Right lobe of liver (tissue), 6 donors: ENCODE measurements at places on chromosomes 7 and 10.

- H3K4me1 ChIP-seq, result no peaks in the 10 kb centered on the region
- H3K27ac ChIP-seq, result no peak overlapping the region
- H3K27me3 ChIP-seq, result no peaks in the 10 kb centered on the region
- no peak overlapping the region for H3K4me3 ChIP-seq
These were observed 5.1 kb downstream of the ITPRIP start for GRCh38 chr10:104333032-104333727.

- no peaks in the 10 kb centered on the region for H3K4me1 ChIP-seq
- H3K36me3 ChIP-seq, result no peaks in the 10 kb centered on the region
- H3K4me3 ChIP-seq, result no peak within 1 kb of the TSS
- no peaks in the 10 kb centered on the region for H3K27me3 ChIP-seq
- H3K27ac ChIP-seq, result no peak within 1 kb of the TSS
These were observed at the start of gene ZNF365 for GRCh38 chr10:62373995-62374861. TSS of gene ZNF365 (plus strand) at chr10:62374369. CDS start at chr10:62376194, 1,825 bp downstream.

DNA sequence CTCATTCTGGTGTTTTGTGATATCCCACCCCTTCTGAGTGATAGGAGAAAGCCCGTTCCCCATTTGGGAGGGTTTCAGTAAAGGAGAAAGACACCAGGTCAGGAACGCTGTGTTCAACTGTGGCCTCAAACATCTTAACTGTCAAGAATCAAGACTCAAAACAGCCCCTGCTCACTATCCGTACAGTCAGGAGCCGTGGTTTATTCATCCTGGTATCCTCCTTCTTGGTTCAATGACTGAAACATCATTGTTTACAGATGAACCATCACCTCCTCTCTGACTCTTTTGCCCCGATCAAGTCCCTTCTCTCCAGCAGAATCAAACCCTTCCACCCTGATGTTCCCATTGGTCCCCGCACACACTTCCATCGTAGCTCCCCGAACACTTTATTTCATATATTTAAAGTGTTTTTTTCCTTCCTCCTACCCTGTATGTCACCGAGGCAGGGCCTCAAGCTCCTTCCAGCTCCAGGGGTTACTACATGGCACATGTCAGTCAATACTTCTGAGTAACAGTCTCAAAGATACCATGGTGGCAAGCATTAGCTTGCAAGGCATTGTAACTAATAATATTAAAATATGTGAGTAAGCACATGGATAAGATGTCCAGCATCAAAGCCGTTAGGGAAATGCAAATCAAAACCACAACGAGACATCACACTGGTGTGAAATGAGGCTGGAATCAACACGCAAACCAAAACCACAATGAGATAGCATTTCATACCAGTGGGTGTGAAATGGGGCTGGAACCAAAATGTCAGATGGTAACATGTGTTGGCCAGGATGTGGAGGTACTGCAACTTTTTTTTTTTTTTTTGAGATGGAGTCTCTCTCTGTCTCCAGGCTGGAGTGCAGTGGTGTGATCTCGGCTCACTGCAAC is 124.7 kb upstream of the C1QL3 start:
- H3K4me1 ChIP-seq, result no peaks in the 10 kb centered on the region
- H3K27ac ChIP-seq, result no peak overlapping the region
- H3K27me3 ChIP-seq, result no peaks in the 10 kb centered on the region
- DNase-seq, result no peak
- no peak overlapping the region for H3K4me3 ChIP-seq
- no peaks in the 10 kb centered on the region for H3K36me3 ChIP-seq

DNA sequence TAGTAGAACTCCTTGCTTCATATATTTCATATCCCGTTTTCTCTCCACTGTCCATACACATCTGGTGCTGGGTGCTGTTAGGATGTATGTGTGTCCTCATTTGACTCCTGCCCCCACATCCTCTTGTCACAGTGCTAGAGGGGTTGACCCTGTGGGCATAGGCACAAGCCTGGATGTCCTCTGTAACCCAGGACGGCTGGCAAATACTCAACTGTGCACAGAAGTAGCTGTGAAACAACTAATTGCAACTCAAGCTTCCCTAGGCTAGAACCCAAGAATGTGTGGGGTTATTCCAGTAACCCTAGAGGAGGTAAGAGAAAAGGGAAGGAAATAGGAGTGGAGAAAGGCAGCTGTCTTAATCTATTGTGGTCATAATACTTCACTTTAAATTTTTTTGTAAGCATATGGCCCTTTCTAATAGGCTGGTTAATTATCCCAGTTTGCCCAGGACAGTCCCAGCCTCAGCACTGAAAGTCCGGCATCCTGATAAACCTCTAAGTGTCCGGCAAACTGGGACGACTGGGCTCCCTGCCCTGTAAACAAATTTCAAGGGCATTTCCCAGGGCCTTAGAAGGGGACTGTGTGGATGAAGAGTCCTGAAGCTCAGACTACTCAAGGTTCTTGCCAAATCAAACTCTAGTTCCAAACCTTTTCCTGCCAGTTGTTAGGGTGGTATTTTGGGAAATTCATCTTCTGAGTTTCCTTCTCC is 283.2 kb upstream of the CELF2 start:
- no peaks in the 10 kb centered on the region for H3K27me3 ChIP-seq
- no peak overlapping the region for H3K27ac ChIP-seq
- H3K4me1 ChIP-seq, result no peaks in the 10 kb centered on the region
- DNase-seq, result no peak
- H3K36me3 ChIP-seq, result no peaks in the 10 kb centered on the region

- H3K27me3 ChIP-seq, result no peaks in the 10 kb centered on the region
- no peak overlapping the region for H3K4me3 ChIP-seq
- no peak overlapping the region for H3K27ac ChIP-seq
- no peaks in the 10 kb centered on the region for H3K36me3 ChIP-seq
- no peaks in the 10 kb centered on the region for H3K4me1 ChIP-seq
These were observed 19.8 kb downstream of the RGR start for GRCh38 chr10:84264611-84265141.

- no peaks in the 10 kb centered on the region for H3K36me3 ChIP-seq
- no peak overlapping the region for H3K4me3 ChIP-seq
- H3K27me3 ChIP-seq, result no peaks in the 10 kb centered on the region
These were observed 222.9 kb upstream of the KMT2E start for GRCh38 chr7:104791080-104791479.

DNA sequence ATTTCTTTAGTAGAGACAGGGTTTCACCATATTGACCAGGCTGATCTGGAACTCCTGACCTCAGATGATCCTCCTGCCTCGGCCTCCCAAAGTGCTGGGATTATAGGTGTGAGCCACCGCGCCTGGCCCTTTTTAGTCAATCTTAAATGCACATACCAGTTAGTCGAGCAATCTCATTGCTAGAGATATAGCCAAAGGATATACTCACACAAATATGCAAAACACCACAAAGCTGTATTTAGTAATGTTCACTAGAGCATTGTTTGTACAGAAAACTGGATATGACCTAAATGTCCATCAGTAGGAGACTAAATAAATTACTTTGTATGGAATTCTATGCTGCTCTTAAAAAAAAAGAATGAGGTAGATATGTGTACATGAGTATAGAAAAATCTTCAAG is 24.5 kb upstream of the IL6 start:
- H3K4me1 ChIP-seq, result no peaks in the 10 kb centered on the region
- no peak overlapping the region for H3K4me3 ChIP-seq
- DNase-seq, result no peak
- H3K27me3 ChIP-seq, result no peaks in the 10 kb centered on the region

DNA sequence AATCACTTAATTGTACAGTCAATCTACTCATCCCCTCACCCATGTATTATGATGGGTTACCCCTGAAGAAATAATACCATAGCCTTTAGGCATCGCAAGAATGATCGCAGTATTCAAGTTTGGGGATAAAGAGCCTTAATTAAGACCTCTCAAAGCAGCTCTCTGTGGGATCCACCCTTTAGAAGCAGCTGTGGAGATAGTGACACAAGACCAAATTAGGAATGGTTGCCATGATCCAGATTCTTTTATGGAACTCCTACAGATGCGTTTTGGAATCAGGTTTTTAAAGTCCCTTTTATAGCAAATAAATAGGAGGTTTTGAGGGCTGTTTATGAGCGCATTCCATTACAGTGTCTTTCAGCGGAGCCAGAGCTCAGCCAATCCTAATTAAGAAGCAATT is 12.2 kb downstream of the TES start:
- no peak overlapping the region for H3K4me3 ChIP-seq
- no peak for DNase-seq
- H3K27me3 ChIP-seq, result no peaks in the 10 kb centered on the region
- no peaks in the 10 kb centered on the region for H3K4me1 ChIP-seq
- H3K36me3 ChIP-seq, result no peaks in the 10 kb centered on the region

- H3K4me1 ChIP-seq, result no peaks in the 10 kb centered on the region
- no peak for DNase-seq
- no peak overlapping the region for H3K4me3 ChIP-seq
These were observed 909.7 kb upstream of the AUTS2 start for GRCh38 chr7:68688416-68689086.

- no peak overlapping the region for H3K27ac ChIP-seq
- H3K27me3 ChIP-seq, result no peaks in the 10 kb centered on the region
- no peaks in the 10 kb centered on the region for H3K4me1 ChIP-seq
- DNase-seq, result no peak
- H3K4me3 ChIP-seq, result no peak overlapping the region
- H3K36me3 ChIP-seq, result no peaks in the 10 kb centered on the region
These were observed 22.9 kb upstream of the CAMK2B start for GRCh38 chr7:44348300-44348699.

- H3K36me3 ChIP-seq, result no peaks in the 10 kb centered on the region
- peak; percentile 74 for DNase-seq
- H3K4me1 ChIP-seq, result peaks cover 8% of the 10 kb centered on the region
- peak overlapping the region; percentile 42 for H3K4me3 ChIP-seq
- H3K27me3 ChIP-seq, result no peaks in the 10 kb centered on the region
- H3K27ac ChIP-seq, result peak overlapping the region; percentile 60
These were observed 14.8 kb upstream of the WAPL start for GRCh38 chr10:86536294-86536861.

DNA sequence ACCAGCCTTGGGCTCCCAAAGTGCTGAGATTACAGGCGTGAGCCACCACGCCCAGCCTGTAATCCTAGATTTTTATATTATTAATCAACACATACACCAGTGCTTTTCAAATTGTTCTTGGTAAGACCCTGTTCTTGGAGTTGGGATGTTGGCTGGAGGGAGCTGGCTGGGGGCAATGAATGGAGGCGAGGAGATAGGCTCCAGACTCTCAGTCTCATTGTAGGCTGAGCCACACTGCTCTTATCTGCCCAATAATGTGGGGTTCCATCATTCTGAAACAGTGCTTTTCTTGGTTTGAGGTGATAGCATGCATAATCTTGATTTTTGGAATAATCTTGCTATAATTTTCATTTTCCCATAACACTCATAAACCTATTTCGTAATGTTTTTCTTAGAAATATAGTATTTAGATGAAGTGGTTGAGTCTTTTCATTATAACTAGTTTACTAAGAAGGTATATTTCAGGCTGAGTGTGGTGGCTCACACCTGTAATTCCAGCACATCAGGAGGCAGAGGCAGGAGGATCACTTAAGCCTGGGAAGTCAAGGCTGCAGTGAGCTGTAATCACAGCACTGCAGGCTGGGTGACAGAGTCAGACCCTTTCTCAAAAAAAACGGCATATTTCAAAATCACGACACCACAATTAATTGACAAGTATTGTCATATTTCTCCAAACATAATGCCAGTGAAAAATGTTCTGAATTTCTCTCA is 65.1 kb upstream of the LYZL2 start:
- no peak overlapping the region for H3K27ac ChIP-seq
- no peak overlapping the region for H3K4me3 ChIP-seq
- no peaks in the 10 kb centered on the region for H3K36me3 ChIP-seq
- no peaks in the 10 kb centered on the region for H3K4me1 ChIP-seq
- H3K27me3 ChIP-seq, result no peaks in the 10 kb centered on the region

DNA sequence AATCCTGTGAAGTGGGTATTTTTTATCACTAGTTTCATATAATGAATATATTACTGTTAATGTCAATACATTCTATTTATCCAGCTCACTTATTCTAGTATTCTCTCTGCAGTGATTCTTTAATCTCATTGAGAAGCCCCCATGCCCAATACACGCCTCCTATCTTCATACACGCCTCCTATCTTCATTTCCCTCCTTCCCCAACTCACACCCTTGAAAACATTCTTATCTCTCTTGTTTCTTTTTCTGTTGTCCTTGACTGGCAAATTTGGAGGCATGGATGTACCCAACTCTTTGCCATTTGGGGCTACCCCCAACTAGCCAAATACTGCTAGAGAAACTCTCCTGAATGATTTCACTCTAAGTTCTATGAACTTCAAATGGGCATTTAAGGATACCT is 40.5 kb downstream of the ST8SIA6 start:
- no peak for DNase-seq
- no peaks in the 10 kb centered on the region for H3K4me1 ChIP-seq
- no peak overlapping the region for H3K4me3 ChIP-seq
- no peaks in the 10 kb centered on the region for H3K27me3 ChIP-seq
- no peaks in the 10 kb centered on the region for H3K36me3 ChIP-seq

DNA sequence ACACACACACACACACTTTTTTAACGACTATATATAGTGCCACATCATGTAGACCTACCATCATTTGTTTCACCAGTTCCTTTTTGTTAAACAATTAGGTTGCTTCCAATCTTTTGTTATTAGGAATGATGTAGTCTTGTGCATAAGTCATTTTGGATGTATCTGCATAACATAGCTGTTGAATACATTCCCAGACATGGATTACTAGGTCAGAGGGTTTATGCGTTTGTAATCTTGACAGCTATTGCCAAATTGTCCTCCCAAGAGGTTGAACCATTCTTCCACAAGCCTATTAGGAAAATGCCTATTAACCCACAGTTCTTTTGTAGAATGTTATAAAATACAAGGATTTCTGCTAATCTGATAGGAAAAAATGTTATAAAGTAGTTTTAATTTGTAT is 87.3 kb downstream of the PALS2 start:
- DNase-seq, result no peak
- no peaks in the 10 kb centered on the region for H3K4me1 ChIP-seq
- no peak overlapping the region for H3K27ac ChIP-seq
- H3K4me3 ChIP-seq, result no peak overlapping the region
- H3K36me3 ChIP-seq, result no peaks in the 10 kb centered on the region

DNA sequence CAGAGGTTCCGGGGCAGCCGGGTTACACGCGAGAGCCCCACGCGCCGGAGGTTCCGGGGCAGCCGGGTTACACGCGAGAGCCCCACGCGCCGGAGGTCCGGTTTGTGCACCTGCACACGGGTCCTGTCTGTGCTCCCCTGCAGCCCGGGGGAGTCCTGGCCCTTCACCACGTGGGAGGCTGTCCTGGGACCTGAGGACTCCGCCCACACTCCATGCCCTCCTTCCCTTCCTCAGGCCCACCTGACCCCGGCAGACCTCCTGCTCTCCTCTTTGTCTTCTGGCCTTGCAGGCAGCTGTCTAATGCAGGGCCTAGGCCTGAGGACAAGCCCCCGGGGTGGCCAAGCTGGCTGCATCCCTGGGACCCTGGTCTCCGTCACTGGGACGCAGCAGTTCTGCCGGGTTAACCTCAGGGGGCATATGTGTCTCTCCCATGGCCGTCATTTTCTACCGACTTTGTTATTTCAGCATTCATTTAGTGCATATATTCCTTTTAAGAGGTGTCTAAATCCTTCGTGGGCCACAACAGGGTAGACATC is 374.6 kb downstream of the DNAJB6 start:
- no peak overlapping the region for H3K27ac ChIP-seq
- no peaks in the 10 kb centered on the region for H3K36me3 ChIP-seq
- H3K4me3 ChIP-seq, result no peak overlapping the region
- no peaks in the 10 kb centered on the region for H3K27me3 ChIP-seq
